ENCODE measurements at places on chromosomes 11 and 22. TPM values are rescaled to one million over a fixed set of nuclear protein-coding genes. Genes with fewer than 3 reads are reported as not detected.

The SAA4 gene
- not detected for polyA plus RNA-seq

DNA sequence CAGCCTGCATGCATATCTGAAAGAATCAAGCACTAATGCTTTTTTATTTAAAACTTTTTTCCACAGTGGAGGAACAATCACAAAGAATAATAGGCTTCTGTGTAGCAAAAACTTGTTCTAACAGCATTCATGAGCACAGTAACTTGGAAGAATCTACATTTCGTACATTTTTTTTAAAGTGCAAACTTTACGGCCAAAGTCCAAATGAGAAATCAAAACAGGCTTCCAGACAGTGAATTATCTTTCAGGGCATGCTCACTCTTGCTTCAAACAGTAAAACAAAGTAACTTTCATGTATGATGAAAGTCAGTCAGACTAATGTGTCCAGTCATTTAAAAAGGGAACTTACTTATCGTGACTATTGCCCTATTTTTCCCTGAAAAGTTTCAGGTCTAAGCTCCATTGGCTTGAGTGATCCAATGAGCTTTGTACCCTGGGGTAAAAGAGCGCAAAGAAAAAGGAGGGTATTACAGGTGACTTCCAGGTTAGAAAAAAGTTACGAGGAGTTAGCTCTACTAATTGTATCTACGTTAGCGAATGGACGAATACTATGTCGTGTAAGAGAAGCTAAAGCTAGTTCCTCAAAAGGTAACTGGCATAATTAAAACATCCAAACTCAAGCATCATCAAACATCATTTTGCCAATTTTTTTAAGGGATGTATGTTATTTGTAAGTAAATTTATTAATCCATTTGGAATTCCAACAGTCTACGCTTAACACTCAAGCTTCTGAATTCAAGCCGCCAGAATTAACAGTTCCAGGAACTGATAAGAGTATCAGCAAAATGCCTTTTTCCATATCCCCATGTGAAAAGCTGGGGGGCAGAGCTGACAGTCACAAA, 1.7 kb downstream of the PICALM start:
- no peak for DNase-seq

GRCh38 chr22:39800790-39801520, 92.6 kb downstream of the ENTHD1 start:
- DNase-seq: no peak

The GPR83 gene
- polyA plus RNA-seq: 0.04 TPM

GRCh38 chr11:94477624-94478023, 16.0 kb downstream of the MRE11 start:
- no peak for DNase-seq

The FGF3 gene
- not detected for polyA plus RNA-seq

DNA sequence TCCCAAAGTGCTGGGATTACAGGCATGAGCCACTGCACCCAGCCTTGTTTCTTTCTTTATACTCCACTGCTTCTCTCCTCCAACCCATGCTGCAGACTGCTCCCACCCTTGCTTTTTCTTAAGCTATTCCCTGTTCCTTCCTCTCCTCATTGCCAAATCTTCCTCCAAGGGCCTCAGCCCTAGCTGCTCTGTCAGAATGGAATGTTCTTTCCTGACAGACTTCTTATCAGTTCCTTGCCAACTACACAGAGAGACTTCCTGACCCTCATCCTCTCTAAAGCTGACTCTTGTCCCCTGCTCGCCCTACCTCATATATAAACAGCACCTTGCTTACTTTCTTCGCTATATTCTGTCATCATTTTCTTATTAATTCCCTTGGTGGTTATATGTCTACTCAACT, 16.9 kb upstream of the PIK3C2A start:
- DNase-seq: no peak

The SCGB1A1 gene
- not detected for polyA plus RNA-seq

DNA sequence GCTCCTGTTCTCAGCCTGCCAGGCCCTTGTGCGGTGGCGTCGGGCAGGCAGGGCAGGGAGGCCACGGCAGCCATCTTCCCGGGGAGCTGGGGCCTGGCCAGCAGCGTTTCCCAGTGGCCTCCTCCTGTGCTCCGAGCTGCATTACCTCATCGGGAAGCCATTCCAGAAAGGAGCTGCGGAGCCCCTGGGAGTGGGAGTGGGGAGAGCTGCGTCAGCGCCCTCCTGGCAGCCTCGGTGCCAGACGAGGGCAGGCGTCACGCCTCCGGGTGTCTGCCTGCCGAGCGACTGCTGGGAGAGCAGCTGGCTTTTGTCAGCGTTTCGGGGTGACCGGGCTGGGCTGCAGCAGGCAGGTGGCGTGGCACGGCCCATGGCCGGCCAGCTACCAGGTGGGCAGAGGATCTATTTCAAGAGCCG, 30.9 kb upstream of the WNT7B start:
- DNase-seq: peak; percentile 74

The OR5J2 gene
- not detected for polyA plus RNA-seq

- DNase-seq: no peak
These were observed 4.1 kb downstream of the TRABD start for GRCh38 chr22:50189849-50190181.

The SCN3B gene
- 0.16 TPM for polyA plus RNA-seq

The CHRM1 gene
- polyA plus RNA-seq: not detected

DNA sequence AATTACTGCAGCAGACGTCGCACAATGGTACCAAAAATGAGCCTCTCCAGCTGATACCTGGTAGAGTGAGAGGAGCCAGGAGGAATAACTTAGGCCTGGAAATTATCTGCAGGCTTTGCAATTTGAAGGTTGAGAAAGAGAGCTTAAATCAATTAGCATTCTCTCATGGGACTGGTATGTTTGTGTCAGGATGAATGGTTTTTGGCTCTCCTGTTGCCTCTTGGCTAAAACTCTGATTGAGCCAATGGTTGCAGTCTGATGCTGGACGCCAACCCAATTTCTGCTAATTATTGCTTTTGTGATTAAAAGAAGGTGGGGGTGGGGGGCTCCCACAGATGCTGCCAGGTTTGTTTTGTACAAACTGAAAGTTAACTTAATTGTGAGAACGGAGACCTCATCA, 12.5 kb upstream of the NELL1 start:
- DNase-seq: no peak

The STX5 gene
- 76.6 TPM for polyA plus RNA-seq

- DNase-seq: no peak
These were observed 1431.4 kb upstream of the TENM4 start for GRCh38 chr11:80872116-80872728.

Measured in BJ (cell line).